ENCODE measurements at places on chromosomes 7 and 10. TPM values are rescaled to one million over a fixed set of nuclear protein-coding genes. Genes with fewer than 3 reads are reported as not detected.

DNA sequence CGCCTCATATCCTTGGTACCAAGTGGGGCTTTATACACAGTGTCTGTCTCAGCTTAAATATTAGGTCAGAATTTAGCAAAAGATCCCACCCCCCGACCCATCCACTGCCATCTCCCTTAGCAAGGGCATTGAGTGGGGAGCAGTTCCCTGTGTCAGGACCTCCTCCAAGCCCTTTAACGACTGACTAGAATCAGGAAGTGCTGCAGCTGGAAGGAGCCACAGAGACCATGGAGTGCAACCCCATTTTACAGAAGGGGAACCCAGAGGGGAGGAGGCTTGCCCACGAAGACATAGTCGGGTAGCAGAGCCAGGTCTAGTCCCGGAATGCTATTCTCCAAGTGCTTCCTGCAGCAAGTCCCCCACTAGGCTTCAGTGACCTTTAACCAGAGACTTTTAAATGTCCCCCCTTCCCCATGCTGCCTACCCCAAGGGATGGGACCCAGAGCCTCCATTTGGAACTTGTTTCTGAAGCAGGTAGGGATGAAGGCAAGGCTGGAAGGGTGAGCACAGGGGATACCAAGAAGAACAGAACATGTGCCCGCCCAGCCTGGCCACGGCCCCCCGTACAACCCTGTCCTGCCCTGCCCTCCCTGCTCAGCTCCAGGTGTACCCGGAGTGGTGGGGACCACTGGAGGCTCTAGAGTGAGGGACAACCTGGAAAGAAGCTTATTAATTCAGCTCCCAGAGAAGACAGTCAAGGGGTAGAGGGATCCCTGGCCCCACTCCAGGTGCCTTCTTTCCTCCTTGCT is 41.3 kb downstream of the C10orf105 start:
- H3K36me3 ChIP-seq, result no peaks in the 10 kb centered on the region
- no peak for DNase-seq
- H3K4me1 ChIP-seq, result no peaks in the 10 kb centered on the region
- no peak overlapping the region for H3K27ac ChIP-seq
- no peak overlapping the region for H3K4me3 ChIP-seq

DNA sequence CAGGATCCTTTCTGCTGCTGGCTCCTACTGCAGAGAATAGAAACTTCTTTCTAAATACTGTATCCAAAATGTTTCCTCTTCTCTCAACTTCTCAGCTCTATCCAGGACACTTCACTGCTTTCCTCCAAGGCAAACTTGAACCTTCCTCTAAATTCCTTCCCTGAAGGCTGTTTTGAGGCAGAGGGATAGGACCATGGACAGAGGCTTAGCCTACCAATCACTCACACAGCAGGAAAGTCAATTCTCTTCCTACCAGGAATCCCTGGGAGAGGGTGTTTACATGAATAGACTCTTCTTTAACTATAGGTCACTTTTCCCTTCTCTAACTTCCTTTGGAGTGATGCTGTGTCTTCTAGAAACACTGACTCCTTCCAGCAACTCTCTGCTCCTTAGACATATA is 115.6 kb upstream of the MKLN1 start:
- H3K4me1 ChIP-seq, result no peaks in the 10 kb centered on the region
- no peaks in the 10 kb centered on the region for H3K27me3 ChIP-seq
- H3K4me3 ChIP-seq, result no peak overlapping the region
- DNase-seq, result no peak

DNA sequence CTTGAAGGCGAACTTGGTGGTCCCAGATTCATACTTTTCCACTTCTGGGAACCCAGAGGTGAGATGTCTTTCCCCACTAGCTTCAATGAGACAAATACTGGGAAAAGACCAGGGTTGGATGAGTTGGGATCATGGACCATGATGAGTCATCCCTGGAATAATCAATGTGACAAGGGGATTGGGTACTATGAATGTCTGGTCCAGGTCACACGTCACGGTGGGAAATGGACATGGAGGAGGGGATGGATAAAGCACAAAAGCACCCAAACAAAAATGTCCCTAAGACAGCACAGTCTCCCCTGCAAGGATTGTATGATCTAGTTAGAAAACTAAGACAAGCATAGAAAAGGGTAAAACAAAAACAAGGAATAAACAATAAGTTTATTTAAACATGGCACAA is 12.4 kb upstream of the SORBS1 start:
- H3K27me3 ChIP-seq, result no peaks in the 10 kb centered on the region
- DNase-seq, result no peak
- no peak overlapping the region for H3K27ac ChIP-seq
- no peaks in the 10 kb centered on the region for H3K4me1 ChIP-seq

DNA sequence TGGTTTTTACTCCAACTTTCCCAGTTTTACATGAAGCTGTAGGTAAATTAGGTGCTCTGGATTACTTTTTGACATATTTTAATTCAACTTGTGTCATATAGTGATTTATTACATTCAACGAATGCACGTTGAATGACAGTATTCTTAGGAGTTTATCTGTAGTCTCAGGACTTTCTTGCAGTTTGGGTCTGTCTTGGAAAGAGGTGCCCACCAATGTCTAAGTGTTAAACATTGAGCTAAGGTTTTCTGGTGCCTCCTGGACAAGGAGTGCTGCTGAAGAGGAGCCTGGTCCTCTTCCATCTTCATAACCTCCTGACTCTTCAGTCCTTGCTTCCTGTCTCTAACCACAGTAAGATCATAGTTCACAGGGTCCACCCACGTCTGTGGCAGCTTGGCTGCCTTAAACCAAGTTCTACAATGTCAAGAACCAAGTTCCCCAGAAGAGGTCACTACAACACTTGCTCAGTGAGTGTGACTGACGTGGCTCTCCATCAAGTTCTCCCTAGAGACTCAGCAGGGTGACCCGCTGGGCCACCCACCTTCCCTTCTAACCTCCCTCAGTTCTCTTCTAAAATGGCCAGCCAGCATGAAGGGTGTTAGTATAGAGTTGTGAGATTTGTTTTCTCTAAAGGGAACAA is 6.1 kb downstream of the NPY start:
- peak; percentile 25 for DNase-seq
- no peak overlapping the region for H3K4me3 ChIP-seq
- H3K27me3 ChIP-seq, result peaks cover 36% of the 10 kb centered on the region
- H3K4me1 ChIP-seq, result peaks cover 2% of the 10 kb centered on the region
- no peak overlapping the region for H3K27ac ChIP-seq
- no peaks in the 10 kb centered on the region for H3K36me3 ChIP-seq

GRCh38 chr10:89214566-89215165 is 7.5 kb upstream of the CH25H start:
- peaks cover 4% of the 10 kb centered on the region for H3K27me3 ChIP-seq
- H3K36me3 ChIP-seq, result peaks cover 6% of the 10 kb centered on the region
- H3K4me1 ChIP-seq, result peaks cover 3% of the 10 kb centered on the region
- no peak for DNase-seq
- H3K4me3 ChIP-seq, result no peak overlapping the region

GRCh38 chr7:1425292-1426136 is 33.8 kb downstream of the MICALL2 start:
- peaks cover 6% of the 10 kb centered on the region for H3K4me1 ChIP-seq
- no peak for DNase-seq
- no peaks in the 10 kb centered on the region for H3K36me3 ChIP-seq
- H3K27me3 ChIP-seq, result peaks cover 2% of the 10 kb centered on the region

- no peaks in the 10 kb centered on the region for H3K27me3 ChIP-seq
- no peaks in the 10 kb centered on the region for H3K36me3 ChIP-seq
- no peaks in the 10 kb centered on the region for H3K4me1 ChIP-seq
- DNase-seq, result no peak
Measured at GRCh38 chr7:78770422-78771410, 682.8 kb downstream of the MAGI2 start.

- H3K4me3 ChIP-seq, result no peak overlapping the region
- no peaks in the 10 kb centered on the region for H3K36me3 ChIP-seq
- no peaks in the 10 kb centered on the region for H3K4me1 ChIP-seq
- no peak overlapping the region for H3K27ac ChIP-seq
Measured at GRCh38 chr10:66786709-66787108, 139.1 kb upstream of the LRRTM3 start.

GRCh38 chr10:59240582-59241183 is 64.2 kb downstream of the PHYHIPL start:
- no peak overlapping the region for H3K4me3 ChIP-seq
- DNase-seq, result no peak
- H3K36me3 ChIP-seq, result no peaks in the 10 kb centered on the region
- H3K4me1 ChIP-seq, result no peaks in the 10 kb centered on the region
- H3K27me3 ChIP-seq, result no peaks in the 10 kb centered on the region

DNA sequence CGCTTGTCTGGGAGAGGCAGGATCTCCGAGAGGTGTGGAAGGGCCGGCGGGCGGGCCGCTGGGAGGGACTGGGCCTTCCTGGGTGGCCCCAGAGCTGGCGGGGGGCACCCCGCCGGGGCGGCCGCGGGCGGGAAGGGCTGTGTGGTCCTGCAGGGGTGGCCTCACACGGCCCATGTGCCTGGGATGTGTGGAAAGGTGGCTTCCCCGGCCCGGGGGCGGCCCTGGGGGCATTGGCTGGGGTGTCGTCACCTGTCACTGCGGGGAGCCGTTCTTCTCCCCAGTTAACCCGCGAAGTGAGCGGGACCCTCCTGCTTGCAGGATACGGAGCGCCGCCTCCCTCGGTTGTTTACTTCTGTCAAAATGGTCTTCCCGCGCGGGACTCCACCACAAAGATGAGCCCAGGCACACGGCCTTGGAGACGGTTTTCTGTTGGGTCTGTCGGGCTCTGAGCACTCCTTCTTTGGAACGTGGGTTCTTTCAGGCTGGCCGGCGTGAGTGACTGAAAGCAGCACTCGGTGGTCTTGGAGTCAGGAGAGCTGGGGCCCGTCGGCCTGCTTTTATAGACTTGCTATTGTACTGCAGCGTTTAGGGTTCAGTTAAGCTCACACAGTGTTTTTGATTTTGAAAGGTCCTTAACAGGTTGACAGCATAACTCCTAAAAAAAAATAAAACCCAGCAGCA is 700 bp downstream of the SMC3 start:
- peaks cover 13% of the 10 kb centered on the region for H3K36me3 ChIP-seq
- H3K27ac ChIP-seq, result peak overlapping the region; percentile 94
- H3K4me3 ChIP-seq, result peak overlapping the region; percentile 99
- H3K4me1 ChIP-seq, result peaks cover 12% of the 10 kb centered on the region

GRCh38 chr10:54985732-54986131 is 184.7 kb upstream of the PCDH15 start:
- no peak overlapping the region for H3K27ac ChIP-seq
- no peak for DNase-seq
- no peaks in the 10 kb centered on the region for H3K4me1 ChIP-seq
- no peaks in the 10 kb centered on the region for H3K36me3 ChIP-seq
- H3K4me3 ChIP-seq, result no peak overlapping the region
- no peaks in the 10 kb centered on the region for H3K27me3 ChIP-seq

DNA sequence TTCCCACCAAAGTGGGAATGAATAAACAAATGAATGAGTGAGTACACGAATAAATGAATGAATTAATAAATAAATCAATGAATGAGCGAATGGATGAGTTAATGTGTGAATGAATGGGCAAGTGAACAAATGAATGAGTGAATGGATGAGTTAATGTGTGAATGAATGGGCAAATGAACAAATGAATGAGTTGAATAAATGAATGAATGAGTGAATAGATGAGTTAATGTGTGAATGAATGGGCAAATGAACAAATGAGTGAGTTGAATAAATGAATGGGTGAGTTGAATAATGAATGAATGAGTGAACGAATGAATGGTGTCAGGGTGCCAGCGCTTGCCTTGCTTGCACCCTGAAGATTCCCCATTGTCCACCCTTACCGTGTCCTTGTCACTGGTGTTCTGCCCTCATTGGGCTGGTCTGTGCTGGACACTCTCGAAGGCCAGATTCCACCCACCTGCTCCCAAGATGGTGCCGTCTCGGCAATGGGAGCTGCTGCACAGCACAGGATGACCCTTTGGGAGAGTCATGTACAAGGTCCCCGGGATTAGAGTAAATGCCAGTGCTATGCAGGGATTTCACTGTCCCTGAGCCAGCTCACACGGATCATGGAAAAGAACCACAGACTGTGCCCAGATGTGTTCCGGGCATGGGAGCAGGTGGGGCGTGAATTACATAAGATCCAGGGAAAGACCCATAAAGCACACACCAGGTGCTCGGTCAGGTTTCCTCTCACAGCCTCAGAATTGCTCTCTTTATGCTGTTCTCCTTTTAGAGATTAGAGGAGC is 83.2 kb downstream of the CAMK1D start:
- peaks cover 42% of the 10 kb centered on the region for H3K4me1 ChIP-seq
- no peaks in the 10 kb centered on the region for H3K36me3 ChIP-seq
- H3K27me3 ChIP-seq, result no peaks in the 10 kb centered on the region
- no peak overlapping the region for H3K4me3 ChIP-seq
- DNase-seq, result no peak
- H3K27ac ChIP-seq, result no peak overlapping the region

GRCh38 chr7:99267481-99267840 is 5.2 kb upstream of the MYH16 start:
- H3K36me3 ChIP-seq, result no peaks in the 10 kb centered on the region
- no peaks in the 10 kb centered on the region for H3K4me1 ChIP-seq
- H3K27ac ChIP-seq, result no peak overlapping the region
- H3K27me3 ChIP-seq, result no peaks in the 10 kb centered on the region

- DNase-seq, result no peak
- no peak overlapping the region for H3K27ac ChIP-seq
- no peaks in the 10 kb centered on the region for H3K36me3 ChIP-seq
Measured at GRCh38 chr7:52436278-52436677, 599.2 kb upstream of the POM121L12 start.

GRCh38 chr7:151958036-151959010 is 2.1 kb downstream of the GALNTL5 start:
- no peak overlapping the region for H3K27ac ChIP-seq
- no peaks in the 10 kb centered on the region for H3K27me3 ChIP-seq
- H3K36me3 ChIP-seq, result no peaks in the 10 kb centered on the region
- H3K4me3 ChIP-seq, result no peak overlapping the region

GRCh38 chr10:88383276-88383675 is 199.8 kb downstream of the RNLS start:
- peaks cover 37% of the 10 kb centered on the region for H3K4me1 ChIP-seq
- H3K4me3 ChIP-seq, result no peak overlapping the region
- no peaks in the 10 kb centered on the region for H3K27me3 ChIP-seq
- no peak for DNase-seq

- no peak for DNase-seq
- H3K27me3 ChIP-seq, result no peaks in the 10 kb centered on the region
- no peak overlapping the region for H3K27ac ChIP-seq
- H3K4me1 ChIP-seq, result no peaks in the 10 kb centered on the region
- H3K4me3 ChIP-seq, result no peak overlapping the region
Measured at GRCh38 chr7:138992052-138992531, 10.9 kb upstream of the KIAA1549 start.

- peak overlapping the region; percentile 45 for H3K27ac ChIP-seq
- no peaks in the 10 kb centered on the region for H3K36me3 ChIP-seq
- H3K4me3 ChIP-seq, result no peak overlapping the region
- no peaks in the 10 kb centered on the region for H3K27me3 ChIP-seq
- no peak for DNase-seq
Measured at GRCh38 chr7:12685550-12685949, 1.9 kb upstream of the ARL4A start.

- DNase-seq, result no peak
- no peaks in the 10 kb centered on the region for H3K27me3 ChIP-seq
- H3K4me1 ChIP-seq, result no peaks in the 10 kb centered on the region
- no peaks in the 10 kb centered on the region for H3K36me3 ChIP-seq
Measured at GRCh38 chr7:22931011-22931410, 82.9 kb downstream of the HYCC1 start.

The C1QL3 gene
- not detected for total RNA-seq

The SOSTDC1 gene
- total RNA-seq, result 2.0 TPM

The GRID1 gene
- total RNA-seq, result 0.33 TPM

The SPDYE16 gene
- total RNA-seq, result 0.14 TPM

The APBB1IP gene
- total RNA-seq, result 46.2 TPM

The UNC5B gene
- 4.2 TPM for total RNA-seq

The ANKRD30A gene
- not detected for total RNA-seq

Measured in thymus (tissue), 14 donors.